ENCODE measurements at places on chromosomes 5 and 9.

GRCh38 chr5:168481330-168481788 is 4.9 kb upstream of the RARS1 start:
- DNase-seq: no peak

DNA sequence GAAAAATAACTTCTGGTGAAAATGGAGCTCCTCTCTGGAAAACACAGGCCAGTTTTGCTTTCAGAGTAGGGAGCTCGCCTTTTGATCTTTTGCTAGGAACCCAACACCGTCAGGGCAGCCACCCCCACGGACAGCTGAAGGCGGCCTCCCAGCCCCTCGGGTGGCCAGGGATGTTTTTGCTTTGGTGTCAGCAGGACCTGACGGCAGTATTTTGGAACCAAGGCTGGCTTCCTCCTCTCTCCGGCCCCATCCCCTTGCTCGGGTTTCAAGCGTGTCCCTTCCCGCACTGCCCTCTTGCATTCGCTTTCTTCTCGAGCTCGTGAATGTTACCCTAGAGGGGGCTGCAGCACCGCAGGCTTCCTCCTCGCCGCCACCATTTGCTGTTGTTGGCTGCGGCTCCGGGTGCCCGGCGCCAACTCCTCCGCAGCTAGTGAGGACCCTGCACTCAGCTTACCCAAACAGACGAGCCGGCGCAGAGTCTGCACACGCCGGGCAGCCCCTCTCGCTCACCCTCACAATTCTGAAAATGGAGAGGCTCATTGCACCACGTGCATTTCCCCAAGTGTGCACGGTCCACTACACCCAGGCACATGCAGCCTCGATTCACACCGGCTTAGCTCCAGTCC is 35.5 kb upstream of the ADAMTSL1 start:
- no peak for DNase-seq

- DNase-seq: no peak
Observed at GRCh38 chr9:83959061-83959460, 21.0 kb downstream of the HNRNPK start.

DNA sequence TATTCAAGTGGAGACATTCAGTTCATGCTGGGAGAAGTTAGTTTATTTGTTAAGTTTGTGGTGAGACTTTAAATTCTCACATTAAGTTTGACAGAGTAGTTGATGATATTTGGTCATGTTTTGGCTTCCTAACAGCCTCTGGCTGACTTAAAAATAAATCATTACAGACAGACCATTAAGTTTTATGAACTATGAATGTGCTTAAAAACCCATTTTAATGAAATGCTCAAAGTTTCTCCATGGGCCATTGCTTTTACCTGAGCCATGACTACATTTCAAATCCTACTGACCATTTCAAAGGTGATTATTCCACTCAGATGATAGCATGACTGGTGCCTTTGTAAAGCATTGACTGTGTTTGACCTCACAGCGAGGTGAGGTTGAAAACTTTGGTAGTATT is 192.7 kb downstream of the LRRC70 start:
- no peak for DNase-seq

DNA sequence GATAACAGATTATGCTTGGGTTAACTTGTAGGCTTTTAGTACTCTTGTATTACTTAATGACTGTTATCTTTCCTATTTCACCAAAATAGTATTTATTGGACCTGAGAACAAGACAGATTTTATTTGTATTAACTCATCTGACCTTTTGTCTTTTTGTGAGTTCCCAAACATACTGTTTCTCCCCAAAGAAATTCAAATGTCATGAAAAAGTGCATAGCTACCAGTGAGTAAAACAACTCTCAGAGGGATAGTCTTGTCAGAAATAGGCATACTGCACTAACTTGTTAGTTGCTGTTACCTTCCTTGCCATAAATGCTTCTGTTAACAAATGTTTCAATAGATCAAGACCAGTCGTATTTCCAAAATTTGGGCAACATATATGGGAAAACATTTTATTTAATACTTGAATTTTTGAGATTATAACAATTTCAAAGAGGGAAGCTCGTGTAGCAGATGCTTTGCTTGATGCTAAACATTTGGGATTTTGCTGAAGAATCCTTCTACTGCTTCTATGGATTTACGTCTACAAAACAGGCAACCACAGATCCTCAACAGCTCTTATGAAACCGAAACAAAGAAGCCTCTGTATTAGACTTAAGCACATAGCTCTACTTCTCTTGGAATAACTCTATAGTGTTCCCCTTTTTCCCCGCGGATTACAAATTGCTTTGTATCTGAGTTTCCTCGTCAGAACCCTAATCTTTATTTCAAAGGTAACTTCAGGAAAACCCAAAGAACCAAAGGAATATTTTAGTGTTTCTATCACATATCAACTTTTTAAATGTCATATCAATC is 248.8 kb downstream of the MCTP1 start:
- no peak for DNase-seq

DNA sequence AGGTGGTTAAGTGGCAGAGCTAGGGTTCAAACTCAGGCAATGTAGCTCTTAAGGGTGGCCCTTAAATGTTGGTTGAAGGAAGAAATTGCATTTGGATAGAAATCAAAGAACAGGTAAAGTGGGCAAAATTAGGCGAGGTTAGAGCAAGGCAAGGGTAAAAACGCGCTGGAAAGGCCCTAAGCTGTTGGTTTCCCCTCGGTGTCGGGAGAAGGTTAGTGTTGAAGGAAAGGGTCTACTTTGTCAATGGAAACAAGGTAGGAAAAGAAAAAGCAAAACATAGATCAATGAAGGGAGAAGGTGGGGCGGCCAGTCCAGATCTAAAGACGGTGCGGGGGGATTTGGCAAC is 431 bp downstream of the FASTKD3 start:
- no peak for DNase-seq

GRCh38 chr9:88388886-88389605 is 802 bp downstream of the SPIN1 start:
- DNase-seq: peak; percentile 66

- no peak for DNase-seq
Observed at GRCh38 chr5:177508837-177509236, 789 bp downstream of the DOK3 start.

DNA sequence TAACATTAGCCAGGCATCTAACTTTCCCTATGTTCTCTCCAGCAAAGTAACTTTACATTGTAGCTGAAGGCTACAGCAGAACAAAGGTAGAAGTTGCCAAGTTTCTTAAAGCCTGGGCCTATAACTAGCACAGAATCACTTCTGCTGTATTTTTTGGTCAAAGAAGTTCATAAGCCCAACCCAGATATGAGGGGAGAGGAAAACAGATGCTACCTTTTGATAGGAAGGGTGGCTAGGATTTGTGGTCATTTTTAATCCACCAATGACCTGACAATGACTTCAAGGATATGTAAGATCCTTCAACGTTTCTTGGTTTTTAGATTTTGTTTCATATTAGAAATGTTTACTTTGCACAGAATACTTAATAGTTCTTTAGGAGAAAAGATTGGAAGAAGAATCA is 64.2 kb upstream of the RANBP3L start:
- DNase-seq: no peak

DNA sequence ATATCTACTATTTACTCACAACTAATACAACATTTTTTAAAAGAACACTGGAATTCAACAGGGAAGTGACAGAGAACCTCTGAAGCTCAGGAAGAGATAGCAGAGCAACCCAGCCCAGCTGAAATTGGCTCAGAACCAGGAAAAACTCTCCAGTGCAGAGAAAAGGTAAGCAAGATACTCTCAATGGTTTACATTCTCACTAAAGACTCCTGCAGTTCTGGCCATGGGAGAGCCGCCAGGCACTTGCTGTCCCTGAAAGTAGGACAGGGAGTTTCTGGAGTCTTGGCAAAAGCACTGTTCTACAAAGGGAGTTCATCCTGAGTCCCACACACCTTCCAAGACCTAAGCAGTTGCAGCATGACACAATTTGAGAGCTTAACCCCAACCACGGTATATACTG is 330.8 kb downstream of the TRIM36 start:
- DNase-seq: no peak

DNA sequence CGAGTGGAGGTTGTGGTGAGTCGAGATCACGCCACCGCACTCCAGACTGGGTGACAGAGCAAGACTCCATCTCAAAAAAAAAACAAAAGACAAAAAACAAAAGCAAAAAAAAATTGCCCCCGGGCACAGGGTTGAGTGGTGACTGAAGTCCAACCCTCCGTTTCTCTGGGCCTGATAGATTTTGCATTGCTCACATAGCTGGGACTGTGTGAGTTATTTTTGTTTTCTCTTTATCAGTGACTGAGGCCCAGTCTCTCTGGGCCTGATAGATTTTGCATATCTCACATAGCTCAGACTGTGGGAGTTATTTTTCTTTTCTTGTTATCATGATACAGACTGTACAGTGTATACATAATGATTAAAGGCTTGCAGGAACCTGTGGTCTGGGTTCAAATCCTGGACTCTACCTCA is 2.6 kb upstream of the SLC28A3 start:
- no peak for DNase-seq

DNA sequence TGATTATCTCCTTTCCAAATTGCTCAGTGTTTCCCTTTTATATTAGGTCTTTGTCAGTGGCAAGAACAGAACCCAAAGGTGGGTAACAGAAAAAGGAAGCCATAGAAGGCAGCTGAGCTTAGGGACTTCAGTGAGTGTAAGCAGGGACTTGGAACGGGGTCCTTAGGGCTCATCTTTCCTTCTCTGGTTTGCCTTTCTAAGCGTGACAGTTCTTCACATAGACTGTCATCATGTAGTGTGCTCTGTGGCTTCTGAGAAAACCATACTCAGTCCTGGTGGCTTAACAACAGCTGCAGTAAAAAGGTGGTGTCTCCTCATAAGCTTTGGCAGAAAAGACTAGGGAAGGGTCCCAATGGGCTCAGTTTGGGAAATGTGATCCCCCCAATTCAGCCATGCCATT is 108.8 kb downstream of the SLC12A2 start:
- DNase-seq: no peak

- DNase-seq: no peak
Observed at GRCh38 chr9:77488439-77489126, 159.5 kb downstream of the GNA14 start.

- DNase-seq: no peak
Observed at GRCh38 chr9:14535161-14535955, 157.9 kb downstream of the ZDHHC21 start.

DNA sequence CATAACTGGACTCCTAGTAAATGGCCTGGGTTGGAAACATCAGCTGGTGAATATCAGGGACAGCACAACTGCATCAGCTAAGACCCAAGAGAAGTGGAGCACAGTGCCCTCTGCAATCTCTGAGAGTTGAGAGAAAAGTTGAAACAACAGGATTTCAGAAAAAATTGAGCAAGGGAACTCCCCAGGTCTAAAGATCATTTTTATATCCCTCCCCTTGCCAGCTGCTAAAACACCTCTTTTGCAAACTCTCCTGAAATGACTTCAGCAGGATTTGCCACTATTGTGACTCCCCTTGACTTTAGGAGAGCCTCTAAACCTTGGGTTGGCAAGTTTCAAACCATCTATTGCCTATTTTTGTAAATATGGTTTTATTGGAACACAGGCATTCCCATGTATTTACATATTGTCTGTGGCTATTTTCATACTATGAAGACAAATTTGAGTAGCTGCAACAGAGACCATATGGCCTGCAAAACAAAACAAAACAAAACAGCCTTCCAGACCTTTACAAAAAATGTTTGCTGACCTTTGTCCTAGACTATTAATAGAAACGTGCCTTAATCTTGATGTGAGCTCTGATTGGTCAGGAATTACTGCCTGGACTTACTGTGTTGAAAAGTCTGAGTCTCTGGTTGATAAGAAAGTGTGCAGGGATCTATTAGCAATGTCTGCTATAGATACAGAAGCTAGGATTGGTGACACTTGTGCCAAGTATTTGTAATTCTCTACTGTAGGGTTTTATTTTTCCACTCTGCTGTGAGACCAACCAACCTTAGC is 37.7 kb upstream of the PLPPR1 start:
- no peak for DNase-seq

GRCh38 chr9:87694236-87694755 is 31.6 kb upstream of the CTSL start:
- DNase-seq: no peak

GRCh38 chr5:56822981-56823380 is 7.6 kb downstream of the MAP3K1 start:
- no peak for DNase-seq

- no peak for DNase-seq
Observed at GRCh38 chr9:72509635-72510034, 11.8 kb upstream of the TMC1 start.

GRCh38 chr5:145922059-145922458 is 14.3 kb upstream of the SH3RF2 start:
- no peak for DNase-seq

DNA sequence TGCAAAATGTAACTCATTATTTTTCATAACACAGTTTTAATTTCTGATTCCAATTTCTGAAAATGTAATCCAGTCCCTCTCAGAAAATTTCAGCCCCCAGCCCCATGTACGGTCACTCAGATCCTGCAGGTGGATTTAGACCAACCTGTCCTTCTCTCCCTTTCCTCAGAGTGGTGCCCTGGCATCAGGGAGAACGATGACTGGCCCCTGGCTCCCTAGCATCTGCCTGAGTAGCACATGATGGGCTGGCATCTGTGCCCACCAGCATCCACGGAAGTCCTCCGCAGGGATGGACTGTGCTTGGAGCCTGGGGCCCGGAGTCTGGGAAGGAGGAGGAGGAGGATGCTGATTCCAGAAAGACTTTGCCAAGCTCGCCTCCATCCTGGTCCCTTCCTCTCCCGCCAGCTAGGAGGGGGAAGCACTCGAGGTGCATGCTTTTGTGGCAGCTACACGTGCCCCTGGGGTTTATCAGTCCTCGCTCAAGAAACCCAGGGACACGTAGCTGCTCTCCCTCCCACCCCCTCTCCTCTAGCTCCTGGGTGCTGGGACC is 54.4 kb upstream of the RUFY1 start:
- DNase-seq: no peak

GRCh38 chr5:55913466-55914413 is 62.6 kb downstream of the IL31RA start:
- DNase-seq: no peak

GRCh38 chr5:98776066-98776705 is 2.7 kb downstream of the RGMB start:
- no peak for DNase-seq

DNA sequence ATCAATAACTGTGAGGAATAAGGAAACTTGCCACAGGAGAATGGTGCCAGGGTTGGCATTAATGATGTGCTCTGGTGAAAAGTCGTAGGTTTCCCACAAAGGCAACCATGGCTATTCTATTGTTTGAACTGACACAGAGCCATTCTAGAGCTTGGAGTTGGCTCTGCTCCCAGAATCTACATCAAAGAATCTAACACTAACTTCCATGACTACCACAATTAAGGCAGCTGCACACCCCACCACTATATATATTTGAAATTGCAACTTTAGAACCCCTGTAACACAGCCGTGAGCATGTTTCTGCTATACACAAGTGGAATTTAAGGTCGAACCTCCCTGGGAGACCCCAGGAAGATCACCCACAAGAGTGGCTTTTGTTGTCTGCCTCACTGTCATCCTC is 89.7 kb upstream of the CCDC152 start:
- DNase-seq: no peak

- no peak for DNase-seq
Observed at GRCh38 chr5:9644630-9645029, 14.5 kb upstream of the TAS2R1 start.

Measured in stimulated activated naive CD4-positive, alpha-beta T cell (primary cell).